H1 (cell line): ENCODE measurements at places on chromosomes 2 and 18.

DNA sequence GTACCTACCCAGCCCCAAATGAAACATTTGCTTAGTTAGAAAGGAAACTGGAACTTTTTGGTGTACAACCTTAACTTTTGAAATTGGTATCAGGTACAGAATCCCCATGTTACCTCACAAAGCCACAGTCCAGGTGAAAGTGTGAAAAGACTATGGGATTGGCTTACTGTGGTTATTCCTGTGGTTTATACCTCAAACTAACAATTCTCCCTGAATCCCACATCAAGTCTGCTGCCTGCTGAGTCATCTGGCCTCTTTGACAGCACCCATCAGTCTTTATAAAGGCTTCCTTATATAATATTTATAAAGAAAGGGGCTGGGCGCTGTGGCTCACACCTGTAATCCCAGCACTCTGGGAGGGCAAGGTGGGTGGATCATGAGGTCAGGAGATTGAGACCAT lies 164.6 kb downstream of the TMEM247 start:
- DNase-seq, result no peak
- no peaks in the 10 kb centered on the region for H3K27me3 ChIP-seq
- H3K36me3 ChIP-seq, result peaks cover 12% of the 10 kb centered on the region
- no peak overlapping the region for H3K27ac ChIP-seq
- H3K4me3 ChIP-seq, result no peak overlapping the region

GRCh38 chr2:191010887-191011885 lies 2.8 kb downstream of the STAT1 start:
- peaks cover 7% of the 10 kb centered on the region; the same call in 1 of the 2 replicates for H3K36me3 ChIP-seq
- no peaks in the 10 kb centered on the region for H3K27me3 ChIP-seq
- no peak overlapping the region for H3K27ac ChIP-seq
- no peak overlapping the region for H3K4me3 ChIP-seq

DNA sequence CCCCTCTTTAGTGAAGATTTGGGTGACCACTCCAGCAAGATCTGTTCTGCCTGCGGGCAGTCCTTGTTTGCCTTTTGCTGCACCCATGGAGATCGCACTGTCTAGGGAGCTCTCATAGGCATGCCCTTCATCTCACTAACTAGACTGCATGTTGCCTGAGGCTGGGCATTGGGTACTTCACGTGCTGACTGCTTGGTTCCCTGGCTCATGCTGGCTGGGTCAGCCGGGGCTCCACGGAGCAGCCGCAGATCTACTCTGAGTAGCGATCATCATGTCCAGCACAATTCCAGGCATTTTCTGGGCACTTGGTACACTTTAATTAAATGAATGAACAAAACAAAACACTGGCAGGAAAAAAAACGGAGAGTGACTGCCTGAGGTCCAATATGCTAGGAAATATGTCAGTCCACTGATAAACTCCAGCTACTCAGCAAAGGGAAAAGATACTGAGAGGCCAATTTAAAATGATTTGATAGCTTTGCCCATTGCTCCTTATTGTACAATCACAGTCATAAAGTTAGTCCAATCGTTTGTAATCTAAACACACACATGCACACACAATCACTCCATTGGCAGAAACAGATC lies 220.3 kb downstream of the C1D start:
- no peaks in the 10 kb centered on the region for H3K36me3 ChIP-seq
- no peak for DNase-seq
- H3K4me3 ChIP-seq, result no peak overlapping the region
- H3K27me3 ChIP-seq, result no peaks in the 10 kb centered on the region
- no peak overlapping the region for H3K27ac ChIP-seq
- H3K4me1 ChIP-seq, result peaks cover 8% of the 10 kb centered on the region

DNA sequence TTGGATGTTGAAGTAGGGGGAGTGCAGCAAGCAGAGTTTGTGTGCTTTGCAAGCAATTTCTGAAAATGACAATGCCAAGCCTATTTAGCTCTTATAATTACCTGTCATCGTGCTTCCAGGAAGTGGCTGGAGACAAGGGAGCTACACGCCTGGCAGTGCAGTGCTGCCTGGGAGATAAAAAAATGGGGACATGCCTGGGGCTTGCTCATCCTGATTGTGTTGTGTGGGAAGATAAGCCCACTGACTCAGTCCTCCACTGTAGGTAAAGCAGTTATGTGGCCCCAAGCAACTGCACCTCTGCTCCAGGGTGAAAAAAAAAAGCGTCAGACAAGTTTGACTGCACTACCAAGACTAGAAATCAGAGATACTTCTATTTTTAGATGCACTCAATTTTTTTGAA lies 396.9 kb upstream of the NXPH2 start:
- no peak overlapping the region for H3K27ac ChIP-seq
- H3K27me3 ChIP-seq, result no peaks in the 10 kb centered on the region
- DNase-seq, result no peak
- H3K4me1 ChIP-seq, result peaks cover 2% of the 10 kb centered on the region
- no peak overlapping the region for H3K4me3 ChIP-seq
- H3K36me3 ChIP-seq, result no peaks in the 10 kb centered on the region

GRCh38 chr18:46040033-46040746 lies 31.9 kb downstream of the PSTPIP2 start:
- H3K36me3 ChIP-seq, result no peaks in the 10 kb centered on the region
- H3K4me3 ChIP-seq, result no peak overlapping the region
- H3K27me3 ChIP-seq, result no peaks in the 10 kb centered on the region
- DNase-seq, result no peak
- no peak overlapping the region for H3K27ac ChIP-seq
